Activated gamma-delta T cell treated with anti-CD3 and anti-CD28 coated beads, Interleukin-2, amount 50 U/mL, for 16 hours (primary cell): ENCODE measurements at places on chromosomes 3 and 15.

DNA sequence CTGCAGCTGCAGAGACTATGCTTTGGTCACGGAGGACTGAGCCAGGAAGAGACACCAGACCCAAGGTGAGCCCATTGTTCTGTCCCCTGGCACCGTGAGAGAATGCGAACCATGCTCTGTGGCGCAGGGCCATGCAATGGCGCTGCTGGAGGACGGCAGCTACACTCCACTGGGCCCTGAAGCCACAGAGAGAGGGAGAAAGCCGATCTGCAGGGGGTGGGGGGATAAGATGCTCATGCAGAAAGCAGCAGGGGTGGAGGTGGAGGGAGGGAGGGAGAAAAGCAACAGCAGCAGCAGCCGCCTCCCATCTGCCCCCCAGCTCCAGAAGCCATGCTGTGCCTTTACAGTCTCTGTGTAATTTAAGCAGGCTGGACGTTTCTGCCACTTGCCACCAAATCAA lies 5.3 kb downstream of the BDH1 start:
- DNase-seq: no peak

DNA sequence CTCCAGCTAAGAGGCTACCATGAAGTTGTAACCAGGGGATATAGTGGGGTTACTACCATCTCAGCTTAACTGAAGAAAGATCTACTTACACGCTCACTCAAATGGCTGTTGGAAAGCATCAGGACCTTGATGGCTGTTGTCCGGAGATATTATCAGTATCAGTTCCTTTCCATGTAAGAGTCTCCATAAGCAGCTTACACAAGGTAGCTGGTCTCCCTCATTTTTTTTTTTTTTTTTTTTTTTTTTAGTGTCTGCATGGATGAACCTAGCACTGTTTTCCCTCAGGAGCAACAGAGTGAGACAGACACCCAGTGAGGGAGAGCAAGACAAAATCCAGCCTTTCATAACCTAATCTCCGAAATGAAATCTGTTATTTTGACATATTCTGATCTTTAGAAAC lies 230.9 kb downstream of the CADM2 start:
- DNase-seq: no peak

- no peak for DNase-seq
These were observed 60.5 kb upstream of the FGD5 start for GRCh38 chr3:14758297-14758696.

DNA sequence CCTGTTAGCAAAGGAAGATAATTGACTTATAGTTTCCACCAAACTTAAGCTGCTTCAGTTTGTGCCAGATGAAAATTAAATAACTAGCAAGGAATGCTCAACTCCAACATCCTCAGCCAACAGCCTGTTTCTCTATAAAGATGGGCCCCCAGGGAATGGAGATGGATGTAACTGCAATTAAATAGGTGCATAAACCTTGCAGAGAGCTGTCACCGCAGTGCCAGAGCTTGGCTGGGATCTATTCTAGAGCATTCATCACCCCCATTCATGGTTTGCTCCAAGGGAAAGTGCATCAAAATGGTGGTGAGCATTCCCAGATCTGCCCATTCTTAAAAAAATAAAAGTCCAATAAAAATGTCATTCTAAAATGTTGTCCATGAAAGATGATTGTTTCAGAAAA lies 19.7 kb upstream of the RORA start:
- no peak for DNase-seq

GRCh38 chr3:72109327-72110259 lies 324.6 kb upstream of the PROK2 start:
- DNase-seq: no peak

DNA sequence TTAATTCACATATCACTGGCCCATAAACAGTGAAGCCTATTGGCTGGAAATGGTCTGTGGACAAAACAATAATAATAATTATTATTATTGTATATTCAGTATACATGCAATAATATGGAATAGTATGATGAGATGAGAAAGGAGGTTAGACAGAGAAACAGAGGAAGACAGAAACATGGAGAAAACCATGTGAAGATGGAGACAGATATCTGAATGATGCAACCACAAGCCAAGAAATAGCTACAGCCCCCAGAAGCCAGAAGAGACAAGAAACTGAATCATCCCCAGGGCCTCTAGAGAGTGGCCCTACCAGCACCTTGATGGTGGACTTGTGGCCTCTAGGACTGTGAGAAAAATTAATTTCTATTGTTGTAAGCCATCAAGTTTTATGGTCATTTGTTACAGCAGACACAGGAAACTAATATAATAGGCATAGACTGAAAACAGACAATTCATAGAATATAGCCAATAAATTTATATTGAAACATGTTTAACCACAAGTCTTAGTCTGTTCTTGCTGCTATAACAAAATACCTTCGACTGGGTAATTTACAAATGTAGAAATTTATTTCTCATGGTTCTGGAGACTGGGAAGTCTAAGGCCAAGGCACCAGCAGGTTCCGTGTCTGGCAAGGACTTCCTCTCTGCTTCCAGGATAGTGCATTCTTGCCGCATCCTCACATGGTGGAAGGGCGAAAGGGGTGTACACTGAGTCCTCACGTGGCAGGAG lies 31.6 kb downstream of the MCF2L2 start:
- DNase-seq: no peak

GRCh38 chr3:150675587-150675986 lies 28.1 kb downstream of the ERICH6 start:
- no peak for DNase-seq

DNA sequence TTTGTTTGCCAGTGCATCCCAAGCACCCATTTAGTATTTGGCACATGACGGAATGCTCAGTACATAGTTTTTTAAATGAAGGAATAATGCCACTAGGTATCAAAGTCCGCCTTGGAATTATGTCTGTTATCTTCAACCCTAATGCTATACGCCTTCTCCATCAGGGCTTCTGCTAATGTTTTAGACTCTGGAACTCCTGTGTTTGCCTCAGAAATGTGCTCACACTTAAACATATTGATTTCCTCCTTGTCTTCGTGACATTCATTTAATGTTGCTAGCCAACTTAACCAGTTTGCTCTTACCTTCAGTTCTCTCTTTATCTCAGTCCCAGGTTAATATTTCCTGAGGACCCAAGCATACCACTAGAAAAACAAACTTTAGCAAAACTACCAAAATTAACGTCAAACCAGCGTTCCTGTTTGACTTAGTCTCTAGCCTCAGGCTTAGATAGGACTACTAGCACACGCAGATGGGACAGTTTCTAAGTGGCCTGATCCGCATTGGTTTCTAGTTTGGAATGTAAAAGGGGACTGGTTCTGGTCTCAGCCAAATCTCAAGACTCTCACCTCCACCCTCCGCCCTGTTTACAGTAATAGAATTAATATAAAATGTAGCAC lies 81.4 kb downstream of the IL1RAP start:
- DNase-seq: no peak

DNA sequence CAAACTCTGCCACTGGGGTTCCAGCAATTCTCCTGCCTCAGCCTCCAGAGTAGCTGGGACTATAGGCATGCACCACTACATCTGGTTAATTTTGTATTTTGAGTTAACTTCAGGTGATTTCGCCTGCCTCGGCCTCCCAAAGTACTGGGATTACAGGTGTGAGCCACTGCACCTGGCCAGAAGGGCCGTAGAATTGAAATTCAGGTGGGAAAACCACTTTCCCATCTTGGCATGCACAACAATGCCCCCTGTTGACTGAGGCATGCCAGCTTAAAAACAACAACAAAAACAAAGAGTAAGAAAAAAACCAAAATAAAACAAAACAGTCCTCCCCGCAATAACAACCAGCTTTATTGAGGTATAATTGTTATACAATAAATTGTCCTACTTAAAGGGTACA lies 32.6 kb upstream of the RAB11A start:
- DNase-seq: no peak

- no peak for DNase-seq
These were observed 88.3 kb downstream of the KLF15 start for GRCh38 chr3:126268866-126269265.

GRCh38 chr3:128342701-128343180 lies 123.9 kb downstream of the DNAJB8 start:
- DNase-seq: no peak

- DNase-seq: no peak
These were observed 5.9 kb downstream of the CGNL1 start for GRCh38 chr15:57382215-57382614.

- DNase-seq: no peak
These were observed 1.6 kb upstream of the DNAJB8 start for GRCh38 chr3:128468285-128468790.

DNA sequence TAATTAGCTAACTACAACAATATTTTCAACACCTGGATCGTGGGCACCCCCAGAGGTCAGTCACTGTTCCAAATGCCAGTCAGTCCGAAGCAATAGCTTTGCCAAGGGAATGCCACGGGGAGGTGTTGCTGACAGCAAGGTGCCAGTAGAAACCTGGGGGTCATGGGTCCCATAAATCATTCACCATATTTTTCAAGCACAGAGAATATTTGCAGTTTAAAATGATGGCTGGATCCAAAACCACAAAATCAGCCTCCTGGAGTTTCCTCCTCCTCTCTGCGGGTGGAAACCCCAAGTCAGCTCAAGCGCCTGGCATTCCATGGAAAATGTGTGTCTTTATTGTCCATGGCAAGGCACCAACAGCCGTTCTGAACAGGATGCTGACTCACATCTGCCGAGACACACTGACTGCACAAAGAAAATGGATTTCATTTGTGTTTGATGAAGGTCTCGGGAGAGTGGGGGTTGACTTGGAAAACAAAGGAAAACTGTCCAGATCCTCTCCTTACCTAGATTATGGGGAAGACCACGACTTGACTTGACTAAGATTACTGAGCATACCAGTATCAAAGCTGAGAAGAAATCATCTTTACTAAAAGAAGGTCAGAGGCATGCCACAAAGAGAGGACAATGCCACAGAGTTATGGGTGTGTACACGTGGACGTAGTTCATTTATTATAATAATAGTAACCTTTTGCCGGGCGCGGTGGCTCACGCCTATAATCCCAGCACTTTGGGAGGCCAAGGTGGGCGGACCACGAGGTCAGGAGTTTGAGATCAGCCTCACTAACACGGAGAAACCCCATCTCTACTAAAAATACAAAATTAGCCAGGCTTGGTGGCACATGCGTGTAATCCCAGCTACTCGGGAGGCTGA lies 26.4 kb downstream of the ANXA2 start:
- no peak for DNase-seq

- DNase-seq: no peak
These were observed 620.3 kb upstream of the AGTR1 start for GRCh38 chr3:148077318-148077923.

DNA sequence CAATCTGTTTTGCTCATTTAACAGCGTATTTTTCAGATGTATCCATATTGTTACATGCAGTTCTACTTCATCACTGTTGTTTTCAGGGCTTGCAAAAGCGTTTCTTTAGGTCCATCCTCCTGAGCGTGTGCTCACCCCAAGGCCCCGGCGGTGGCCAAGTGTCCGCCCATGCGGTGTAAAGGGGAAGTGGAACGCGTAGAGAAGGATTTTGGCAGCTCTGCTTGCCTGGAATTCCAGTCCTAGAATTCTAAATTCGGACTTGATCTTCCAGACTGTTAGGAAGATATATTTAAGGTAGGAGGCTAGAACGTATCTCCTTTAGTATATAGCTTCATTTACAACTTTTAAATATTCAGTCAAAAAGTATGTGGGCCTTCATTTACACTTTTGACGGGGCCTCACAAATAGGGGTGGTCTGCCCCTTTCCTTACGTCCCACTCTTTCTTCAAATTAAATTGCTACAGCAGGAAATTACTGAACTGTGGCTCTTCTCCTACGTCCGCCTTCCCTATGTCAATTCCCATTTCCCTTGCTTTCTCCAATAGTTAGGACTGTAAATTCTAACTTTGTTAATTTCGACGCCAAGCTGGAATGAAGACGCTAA lies 609 bp upstream of the TBC1D23 start:
- no peak for DNase-seq

- no peak for DNase-seq
These were observed 113.5 kb upstream of the TOPAZ1 start for GRCh38 chr3:44128057-44128775.

- DNase-seq: no peak
These were observed 156.3 kb upstream of the UBE2E1 start for GRCh38 chr3:23649448-23649847.

DNA sequence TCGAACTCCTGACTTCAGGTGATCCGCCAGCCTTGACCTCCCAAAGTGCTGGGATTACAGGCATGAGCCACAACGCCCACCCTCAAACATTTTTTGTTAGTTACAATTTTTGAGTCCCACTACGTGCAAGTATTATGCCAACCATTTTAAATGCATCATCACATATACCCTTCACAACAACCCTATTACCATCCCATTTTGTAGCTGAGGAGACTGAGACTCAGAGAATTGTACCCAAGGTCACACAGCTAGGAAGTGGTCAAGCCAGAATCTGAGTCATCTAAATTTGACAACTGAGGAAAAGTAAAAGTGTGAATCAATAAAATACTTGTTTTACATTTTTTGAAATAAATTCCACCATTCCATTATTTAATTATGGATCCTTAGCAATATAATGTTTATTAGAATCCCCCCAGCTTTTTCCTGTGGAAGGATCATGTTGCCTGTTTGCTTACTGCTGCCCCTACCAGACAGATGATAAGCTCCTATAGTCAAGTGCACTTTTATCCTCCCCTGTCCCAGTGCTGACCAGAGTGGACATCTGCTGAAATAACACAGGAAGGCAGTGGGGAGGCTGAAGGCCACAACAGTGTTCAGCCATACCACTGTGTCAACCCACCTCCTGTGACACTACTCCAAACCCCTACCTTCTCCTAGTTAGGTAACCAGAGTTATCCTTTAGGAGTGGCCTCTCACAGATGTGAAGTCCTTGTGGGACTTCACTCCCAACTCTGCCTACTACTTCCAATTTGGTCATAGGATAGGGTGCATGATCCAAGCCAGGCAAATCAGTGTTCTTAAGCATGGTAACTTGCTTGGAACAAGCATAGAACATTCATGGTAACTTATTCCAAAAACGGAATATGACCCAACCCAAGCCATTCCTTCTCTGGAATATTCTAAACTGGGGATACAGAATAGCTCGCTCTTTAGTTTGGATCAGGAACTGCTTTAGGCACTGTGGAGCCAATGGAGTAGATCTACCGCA lies 28.1 kb downstream of the PRKAR2A start:
- no peak for DNase-seq

GRCh38 chr15:45603881-45604280 lies 16.7 kb downstream of the BLOC1S6 start:
- no peak for DNase-seq

GRCh38 chr3:112860898-112861297 lies 14.2 kb upstream of the CD200R1L start:
- DNase-seq: no peak

DNA sequence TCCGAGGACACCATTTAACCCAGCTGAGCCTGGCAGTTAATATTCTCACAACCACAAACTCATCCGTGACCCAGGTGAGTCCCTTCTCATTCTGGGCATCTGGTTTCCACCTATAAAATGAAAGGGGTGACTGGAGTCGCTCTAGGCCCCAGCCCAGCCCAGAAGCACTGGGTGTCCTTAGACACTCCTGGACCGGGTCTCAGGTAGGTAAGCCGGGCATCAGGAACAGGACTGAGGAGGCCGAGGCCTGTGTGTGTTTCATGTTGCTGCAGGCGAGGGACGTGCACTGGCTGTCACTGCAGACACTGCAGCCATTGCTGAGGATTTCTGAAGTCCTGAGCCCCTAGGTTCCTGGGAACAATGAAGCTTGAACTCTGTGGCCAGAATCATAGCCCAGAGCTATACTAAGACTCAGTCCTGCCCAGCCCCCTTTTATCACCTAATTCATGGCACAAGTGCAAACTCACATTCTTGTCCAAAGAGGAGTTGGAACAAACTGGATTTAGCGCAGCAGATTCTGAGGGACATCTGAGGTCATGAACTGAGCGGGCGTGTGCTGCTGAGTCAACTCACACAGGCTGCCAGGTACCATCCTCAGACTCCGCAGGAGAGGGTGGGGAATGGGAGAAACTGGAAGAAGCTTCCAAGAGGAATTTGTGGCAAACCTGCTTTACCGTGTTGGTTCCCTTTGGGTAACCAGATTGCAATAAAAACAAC lies 184.9 kb downstream of the FAM43A start:
- no peak for DNase-seq
